Anterior cingulate cortex (tissue), 58 donors: ENCODE measurements at places on chromosomes 4 and X.

DNA sequence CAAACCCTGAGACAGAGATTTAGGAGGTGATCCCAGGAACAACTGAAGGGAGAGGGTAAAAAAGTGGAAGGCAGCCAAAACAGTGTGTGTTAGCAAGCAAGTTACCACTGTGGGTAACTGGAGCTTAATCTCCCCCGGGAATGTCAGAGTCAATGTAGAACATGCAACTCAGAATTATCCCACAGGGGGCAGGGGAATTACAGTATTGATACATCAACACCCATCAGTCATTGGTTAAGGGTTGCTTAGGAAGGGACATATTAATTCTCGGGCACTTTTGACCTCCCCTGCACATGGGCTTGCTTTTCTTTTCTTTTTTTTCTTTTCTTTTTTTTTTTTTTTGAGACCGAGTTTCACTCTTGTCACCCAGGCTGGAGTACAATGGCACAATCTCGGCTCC, 29.3 kb downstream of the CXorf58 start:
- no peak for DNase-seq

DNA sequence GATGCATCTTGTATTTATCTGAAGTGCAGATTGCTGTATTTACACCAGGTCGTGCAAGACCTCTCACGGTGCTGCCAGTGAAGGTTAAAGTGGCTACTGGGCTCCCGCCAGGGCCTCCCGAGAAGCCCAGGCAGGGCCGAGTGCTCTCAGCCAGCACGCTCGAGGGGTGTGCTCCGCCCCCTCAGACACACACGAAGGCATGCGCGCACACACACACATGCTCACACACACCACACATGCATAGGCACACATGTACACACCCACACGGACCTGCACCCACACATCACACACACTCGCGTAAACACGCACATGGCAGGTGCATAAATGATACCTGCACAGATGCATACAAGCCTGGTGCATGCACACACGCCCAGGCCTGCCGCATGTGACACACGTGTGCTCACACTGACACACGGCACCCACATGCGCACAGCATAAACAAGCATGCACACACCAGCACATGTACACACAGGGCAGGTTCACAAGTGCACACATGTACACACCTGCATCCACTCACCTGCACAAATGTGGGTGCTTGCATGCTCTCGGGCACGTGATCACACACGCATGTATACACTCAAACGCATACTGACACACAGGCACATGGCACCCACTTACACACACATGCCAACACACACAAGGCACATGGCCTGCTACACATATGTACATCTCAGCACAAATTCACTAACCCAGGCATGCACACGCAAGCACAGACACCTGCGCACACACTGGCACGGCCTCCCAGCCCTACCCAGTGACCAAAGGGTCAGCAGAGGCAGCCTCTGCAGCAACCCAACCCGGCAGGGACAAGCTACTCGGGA, 71.6 kb downstream of the FAM53A start:
- DNase-seq: no peak

DNA sequence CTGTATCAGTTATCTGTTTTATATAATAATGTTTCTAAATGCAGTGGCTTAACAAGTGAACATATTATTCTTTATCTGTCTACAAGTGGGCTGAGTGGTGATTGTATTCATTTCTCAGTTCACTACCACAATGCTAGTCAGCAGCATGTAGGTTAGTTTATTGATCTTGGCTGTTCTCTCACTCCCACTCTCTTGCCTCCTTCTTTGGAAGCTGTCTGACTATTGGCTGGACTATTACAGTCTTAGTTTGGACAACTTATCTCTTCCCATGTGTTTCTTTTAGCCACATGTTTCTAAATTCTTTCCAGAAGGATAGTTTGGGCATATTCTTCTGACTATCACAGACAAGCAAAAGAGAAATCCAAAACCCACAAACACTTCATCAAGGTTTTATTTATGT, 459.5 kb upstream of the AGA start:
- no peak for DNase-seq

DNA sequence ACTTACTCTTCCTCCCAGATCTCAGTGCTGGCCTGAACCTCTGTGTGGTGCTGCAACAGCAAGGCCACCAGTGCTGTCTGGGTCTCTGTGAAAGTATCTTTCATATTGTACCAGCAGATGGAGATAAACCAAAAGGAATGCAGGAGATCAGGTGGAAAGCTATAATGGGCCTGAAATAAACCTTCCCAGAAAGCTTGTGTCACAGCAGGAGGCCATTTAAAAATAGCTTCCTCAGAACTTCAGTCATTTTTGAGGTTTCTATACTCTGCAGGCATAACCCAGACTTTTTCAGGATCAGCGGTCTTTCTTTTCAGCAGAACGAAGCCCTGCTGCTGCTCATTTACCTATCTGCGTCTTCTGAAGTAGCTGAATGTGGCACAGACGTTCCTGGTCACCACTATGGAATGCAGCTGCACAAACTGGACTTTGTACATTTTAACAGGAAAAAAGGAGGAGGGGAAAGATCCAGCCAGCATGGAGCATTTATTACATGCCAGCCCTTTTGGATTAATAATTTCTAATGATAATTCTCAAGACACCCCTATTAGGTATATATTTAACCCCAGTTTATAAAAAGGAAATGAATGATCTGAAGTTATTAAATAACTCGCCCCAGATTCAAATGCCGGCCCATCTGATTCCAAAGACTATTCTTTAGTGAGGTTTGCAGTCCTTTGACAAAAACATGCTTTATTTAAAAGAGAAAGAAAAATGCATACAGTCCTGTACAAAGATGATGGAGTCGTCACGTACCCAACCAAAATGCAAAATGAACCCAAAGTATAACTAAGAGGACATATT, 119.7 kb downstream of the NFKB1 start:
- DNase-seq: peak; percentile 23

GRCh38 chrX:132425744-132426318, 63.0 kb downstream of the MBNL3 start:
- no peak for DNase-seq

DNA sequence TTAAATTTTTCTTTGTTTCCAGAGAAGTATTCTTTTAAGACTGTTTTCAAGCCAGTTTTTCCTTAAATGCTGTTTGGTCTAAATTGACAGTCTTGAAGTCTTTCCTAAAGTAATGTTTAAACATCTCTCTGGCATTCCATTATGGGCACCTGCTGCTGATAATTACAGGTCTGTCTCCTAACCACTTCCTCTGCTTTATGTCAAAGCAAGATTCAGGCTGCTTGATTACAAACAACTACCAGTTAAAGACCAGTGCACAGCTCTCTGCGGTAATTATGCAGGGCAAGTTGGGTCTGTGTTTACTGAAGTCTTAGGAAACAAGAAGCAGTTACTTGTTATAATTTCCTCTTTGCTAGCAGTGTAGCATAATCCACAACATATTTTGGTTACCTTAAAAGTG, 17.6 kb downstream of the UNC5C start:
- no peak for DNase-seq

DNA sequence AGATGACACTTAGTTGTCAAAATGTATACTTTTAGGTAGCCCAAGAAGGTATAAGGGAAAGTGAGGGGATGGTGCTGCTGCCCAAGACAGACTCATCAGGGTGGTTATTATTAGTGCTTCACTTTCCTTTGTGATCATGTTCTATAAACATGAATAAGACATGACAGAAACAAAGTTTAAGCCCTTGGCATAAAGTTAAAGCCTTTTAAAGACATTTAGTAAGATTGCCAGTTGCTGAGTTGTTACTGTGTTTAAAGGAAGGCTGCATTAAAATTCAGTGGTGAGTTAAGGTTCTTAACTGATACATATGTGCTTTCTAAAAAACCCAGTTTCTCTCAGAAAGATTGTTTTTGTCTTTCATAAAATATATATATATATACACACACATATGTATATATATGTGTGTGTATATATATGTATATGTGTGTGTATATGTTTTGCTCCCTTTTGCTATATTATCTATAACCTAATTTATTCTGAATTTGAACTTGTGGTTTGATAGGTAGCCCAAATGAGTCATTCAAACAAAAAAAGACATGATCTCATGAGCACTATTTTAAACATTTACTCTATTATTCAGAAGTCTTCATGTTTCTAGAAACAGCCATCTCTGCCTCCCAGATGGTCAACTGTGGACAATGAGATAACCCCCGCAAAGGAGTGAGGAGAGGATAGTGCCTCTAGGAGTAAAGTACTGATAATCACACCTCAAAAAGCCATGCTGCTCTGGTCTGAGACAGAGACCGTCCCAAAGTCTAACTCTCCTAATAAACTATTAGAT, 98.1 kb upstream of the OTUD4 start:
- no peak for DNase-seq

GRCh38 chr4:39045827-39046221, 13.6 kb upstream of the TMEM156 start:
- DNase-seq: no peak

DNA sequence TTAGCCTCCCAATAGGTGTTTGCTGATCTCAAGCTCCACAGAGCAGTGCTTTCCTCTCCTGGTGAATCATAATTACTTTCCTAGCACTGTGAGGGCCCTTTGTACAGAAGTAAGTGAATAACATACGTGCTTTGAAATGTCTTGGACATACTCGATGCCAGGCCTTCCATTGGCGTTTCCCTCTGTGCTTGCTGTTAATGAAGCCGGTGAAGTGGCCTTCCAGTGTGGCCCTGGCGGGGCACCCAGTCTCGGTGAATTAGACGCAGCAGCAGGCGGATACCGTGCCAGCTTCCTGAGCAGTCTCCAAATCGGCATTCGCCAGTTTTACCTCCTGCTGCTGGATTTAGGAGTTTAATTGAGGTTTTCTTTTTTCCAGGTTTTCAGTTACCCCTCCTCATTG, 132.3 kb downstream of the HMX1 start:
- DNase-seq: no peak

DNA sequence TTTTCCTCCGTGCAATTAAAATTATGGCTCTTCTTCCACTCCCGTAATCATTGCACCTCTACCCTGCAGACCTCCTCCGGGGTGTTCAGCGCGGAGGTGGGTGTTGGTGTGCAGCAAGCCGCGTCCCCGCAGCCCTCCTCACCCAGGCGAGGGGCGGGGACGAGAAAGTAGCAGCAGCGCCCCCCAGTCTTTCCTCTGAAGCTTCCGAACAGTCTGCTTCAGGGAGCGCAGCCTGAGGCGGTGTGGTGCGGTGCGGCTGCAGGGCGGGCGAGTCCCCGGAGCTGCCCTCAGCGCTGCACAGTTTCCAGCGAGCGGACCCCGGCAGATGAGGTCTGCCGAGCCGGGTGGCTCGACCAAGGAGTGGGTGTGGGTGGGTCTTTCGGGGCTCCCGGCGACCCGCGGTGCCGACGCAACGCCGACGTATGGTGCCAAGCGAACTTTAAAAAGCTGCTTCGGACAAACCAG, at the start of gene FRAS1:
Gene FRAS1, plus strand, starts transcription at position 189 of the 465 bp plus-strand sequence. CDS start 687 bp downstream, outside the sequence.
- DNase-seq: no peak

GRCh38 chr4:168498251-168498650, 1.4 kb downstream of the PALLD start:
- no peak for DNase-seq

DNA sequence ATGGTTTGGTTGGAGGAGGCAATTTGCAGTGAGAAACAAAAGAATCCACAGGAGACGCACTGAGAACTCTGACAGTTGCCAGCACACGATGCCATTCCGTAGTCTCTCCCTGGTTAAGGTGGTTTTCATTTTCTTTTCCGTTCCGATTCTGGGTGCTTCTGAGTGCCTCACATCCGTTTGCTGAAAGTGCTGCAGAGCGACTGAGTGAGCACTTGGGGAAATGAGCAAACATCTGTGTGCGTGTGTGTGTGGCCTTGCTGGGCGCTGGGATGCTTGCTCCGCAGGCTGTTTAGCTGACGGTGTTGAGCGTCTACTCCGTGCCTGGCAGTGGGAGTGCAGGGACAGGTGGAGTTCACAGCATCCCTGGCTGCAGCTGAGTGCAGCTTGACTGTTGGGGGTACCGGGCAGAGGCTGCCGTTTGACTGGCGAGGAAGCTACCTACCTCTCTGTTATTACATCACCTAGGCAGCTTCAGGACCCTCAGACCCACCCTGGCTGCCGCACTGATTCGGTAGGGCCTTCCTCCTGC, 49.3 kb downstream of the SORCS2 start:
- no peak for DNase-seq

- DNase-seq: no peak
Measured at GRCh38 chr4:86788826-86789225, 60.4 kb downstream of the SLC10A6 start.

DNA sequence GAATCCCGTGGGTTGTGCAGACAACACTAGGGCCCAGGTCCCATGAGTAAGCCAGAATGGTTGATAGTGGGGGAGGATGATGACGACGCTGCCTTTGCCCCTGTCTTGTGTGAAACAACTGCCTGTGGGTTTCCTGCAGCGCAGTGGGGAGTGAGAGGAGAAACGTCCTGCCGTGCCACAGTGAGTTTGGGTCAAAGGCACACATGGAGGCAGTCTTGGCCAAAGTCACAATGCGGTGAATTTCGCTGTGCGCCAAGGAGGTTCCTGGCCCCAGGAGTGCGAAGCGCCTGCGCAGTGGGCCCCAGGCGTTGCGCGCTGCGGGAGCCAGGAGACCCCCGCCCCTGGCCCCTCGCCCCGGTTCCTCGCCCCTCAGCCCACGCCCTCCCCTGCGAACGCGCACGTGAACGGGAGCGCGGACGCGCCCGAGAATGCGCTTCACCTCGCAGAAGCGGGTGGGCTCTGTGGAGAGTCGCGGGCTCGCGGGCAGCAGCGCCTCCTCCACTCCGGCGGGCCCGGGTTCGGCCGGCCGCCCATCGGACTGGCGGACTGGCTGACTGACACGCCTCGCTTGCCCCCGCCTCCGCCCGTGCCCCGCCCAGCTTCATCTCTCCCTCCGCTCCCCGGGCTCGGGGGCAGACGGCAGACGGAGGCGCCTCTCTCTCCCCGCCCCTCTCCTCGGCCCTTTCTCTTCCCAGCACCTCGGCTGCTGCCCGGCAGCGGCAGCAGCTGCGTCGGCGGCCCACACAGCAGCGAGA, at the start of gene NUDT10:
Gene NUDT10, plus strand, starts transcription at position 635 of the 755 bp plus-strand sequence. CDS start 144 bp downstream, outside the sequence.
- peak; percentile 24 for DNase-seq

- no peak for DNase-seq
Measured at GRCh38 chrX:10612215-10612614, 8.2 kb downstream of the MID1 start.

- no peak for DNase-seq
Measured at GRCh38 chr4:159765382-159765781, 662.5 kb downstream of the RAPGEF2 start.

DNA sequence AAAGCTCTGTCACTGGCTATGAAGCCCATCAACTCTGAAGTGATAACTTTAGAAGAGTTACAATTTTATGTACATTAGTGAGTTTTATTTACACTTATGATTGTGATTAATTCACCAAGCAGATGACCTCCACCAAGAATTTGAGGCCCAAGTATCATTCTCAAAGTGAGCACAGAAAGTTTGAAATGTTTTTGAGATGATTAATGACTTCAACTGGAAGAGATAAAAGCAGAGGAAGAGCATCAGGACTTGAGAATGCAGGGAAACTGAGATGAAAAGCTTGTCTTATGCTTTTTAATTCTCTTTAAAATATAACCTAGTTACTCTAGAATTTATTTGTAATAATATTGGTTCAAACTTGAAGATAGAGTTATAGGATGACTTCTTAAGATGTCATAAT, 112.8 kb upstream of the H2AZ1 start:
- DNase-seq: no peak
